ENCODE measurements at places on chromosomes 5 and 9.

GRCh38 chr5:176180339-176180738 lies 57.9 kb upstream of the SIMC1 start:
- no peak for DNase-seq

GRCh38 chr9:81530846-81531245 lies 158.5 kb downstream of the TLE1 start:
- DNase-seq, result no peak

DNA sequence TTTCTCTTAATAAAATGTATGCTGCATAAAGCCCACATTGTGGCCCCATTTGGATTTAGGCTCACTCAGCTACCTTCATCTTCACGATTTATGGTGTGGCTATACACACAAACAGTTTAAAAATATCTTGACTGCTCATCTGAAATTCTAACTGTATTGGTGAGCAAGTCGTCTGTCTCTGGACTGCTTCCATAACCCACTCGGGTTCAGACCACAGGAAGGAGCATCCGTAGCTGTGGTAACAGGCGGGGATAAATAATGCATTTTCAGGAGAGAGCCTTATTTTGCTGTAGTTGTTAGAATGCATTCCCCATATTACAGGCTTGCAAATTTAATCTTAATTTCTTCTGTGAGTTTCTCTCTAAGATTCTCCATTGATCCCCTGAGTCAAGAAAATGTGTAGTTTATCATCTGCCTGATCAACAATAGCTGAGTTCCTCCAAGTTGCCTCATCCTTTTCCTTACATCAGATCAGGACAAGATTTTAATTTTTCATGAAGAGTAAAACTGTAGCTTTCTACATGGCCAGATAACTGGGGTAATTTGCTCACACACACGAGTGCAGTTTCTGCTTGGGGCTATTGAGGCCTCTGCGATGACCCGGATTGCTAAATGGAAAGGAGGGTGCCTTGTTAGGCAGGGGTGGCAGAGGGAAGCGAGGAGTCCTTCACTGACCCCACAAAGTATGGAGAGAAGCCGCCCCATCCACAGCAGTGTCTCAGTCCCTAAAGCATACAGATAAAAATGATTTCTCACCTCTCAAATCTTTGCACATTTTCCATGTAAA lies 133.9 kb downstream of the FSTL4 start:
- no peak for DNase-seq

DNA sequence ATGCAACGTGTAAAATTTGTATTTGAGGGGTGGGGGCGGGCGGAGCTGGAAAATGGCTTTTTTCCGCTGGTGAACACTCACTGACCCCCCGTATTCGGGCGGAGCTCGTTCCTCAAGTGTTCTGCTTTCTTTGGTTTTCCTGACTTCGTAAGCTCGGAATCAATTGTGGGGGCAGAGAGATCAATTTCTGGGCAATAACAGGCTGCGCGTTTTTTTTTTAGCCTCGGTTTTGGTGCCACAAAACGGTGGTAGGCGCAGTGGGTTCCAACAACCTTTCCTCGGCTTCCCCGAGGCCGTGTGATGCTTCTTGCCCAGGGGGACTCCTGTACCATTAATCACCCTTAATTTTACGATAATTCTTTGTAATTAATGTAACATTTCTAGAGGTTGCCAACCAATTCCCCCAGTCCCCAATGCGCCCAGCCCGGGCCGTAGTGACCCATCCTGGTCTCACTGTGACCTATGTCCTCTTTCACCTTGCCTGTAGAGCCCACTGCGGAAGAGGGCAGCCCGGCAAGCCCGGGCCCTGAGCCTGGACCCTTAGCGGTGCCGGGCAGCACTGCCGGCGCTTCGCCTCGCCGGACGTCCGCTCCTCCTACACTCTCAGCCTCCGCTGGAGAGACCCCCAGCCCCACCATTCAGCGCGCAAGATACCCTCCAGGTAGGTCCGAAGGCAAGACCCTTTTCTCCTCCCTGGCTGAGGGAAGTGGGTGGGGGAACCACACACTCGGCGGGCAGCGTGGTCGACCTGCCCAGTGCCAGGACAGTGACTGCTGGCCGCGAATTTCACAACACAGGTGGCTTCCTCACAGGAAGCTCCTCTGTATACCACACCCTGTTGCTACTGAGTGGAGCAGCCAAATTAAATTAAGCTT lies 3.7 kb downstream of the NR4A3 start:
- DNase-seq, result no peak

- no peak for DNase-seq
Measured at GRCh38 chr5:11000515-11001353, 239.7 kb upstream of the DAP start.

GRCh38 chr9:20242510-20243189 lies 379.6 kb downstream of the MLLT3 start:
- DNase-seq, result no peak

DNA sequence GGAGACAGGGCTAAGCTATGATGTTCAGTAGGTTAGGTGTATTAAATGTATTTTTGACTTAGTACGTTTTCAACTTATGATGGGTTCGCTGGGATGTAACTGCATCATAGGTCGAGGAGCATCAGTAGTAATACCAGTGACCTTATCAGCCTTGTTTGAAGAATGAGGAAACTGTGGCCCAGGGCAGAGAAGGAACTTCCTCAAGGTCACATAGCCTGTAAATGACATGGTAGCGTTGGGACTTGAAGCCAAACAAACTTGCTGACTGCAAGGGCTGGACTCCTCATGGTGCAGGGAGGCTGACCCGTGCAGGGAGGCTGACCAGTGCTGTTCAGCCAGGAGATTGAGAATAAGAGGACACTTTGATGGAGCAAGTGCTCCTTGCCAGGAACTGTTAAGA lies 21.3 kb upstream of the PTPN3 start:
- no peak for DNase-seq

DNA sequence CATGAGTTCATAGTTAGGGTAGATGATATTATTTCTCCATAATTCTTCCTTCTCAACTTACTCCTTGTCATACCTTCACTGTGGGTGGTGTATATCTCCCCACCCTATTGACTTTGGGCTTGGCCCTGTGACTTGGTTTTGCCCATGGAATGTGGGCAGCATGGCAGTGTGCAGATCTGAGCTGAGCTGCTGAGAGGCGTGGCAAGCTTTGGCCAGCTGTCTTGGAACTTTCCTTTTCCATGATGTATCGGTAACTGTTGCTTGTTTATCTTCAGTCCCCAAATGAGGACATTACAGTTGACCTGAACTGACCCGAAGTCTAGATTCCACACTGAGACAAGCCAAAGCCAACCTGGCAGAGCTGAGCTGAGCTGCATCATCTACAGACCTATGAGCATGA lies 70.4 kb downstream of the RALGPS1 start:
- no peak for DNase-seq

- DNase-seq, result no peak
Measured at GRCh38 chr5:86008704-86009103, 609.0 kb upstream of the COX7C start.

- no peak for DNase-seq
Measured at GRCh38 chr5:120258123-120258522, 206.0 kb upstream of the PRR16 start.

GRCh38 chr5:93193431-93194347 lies 387.3 kb downstream of the NR2F1-AS1 start:
- no peak for DNase-seq

DNA sequence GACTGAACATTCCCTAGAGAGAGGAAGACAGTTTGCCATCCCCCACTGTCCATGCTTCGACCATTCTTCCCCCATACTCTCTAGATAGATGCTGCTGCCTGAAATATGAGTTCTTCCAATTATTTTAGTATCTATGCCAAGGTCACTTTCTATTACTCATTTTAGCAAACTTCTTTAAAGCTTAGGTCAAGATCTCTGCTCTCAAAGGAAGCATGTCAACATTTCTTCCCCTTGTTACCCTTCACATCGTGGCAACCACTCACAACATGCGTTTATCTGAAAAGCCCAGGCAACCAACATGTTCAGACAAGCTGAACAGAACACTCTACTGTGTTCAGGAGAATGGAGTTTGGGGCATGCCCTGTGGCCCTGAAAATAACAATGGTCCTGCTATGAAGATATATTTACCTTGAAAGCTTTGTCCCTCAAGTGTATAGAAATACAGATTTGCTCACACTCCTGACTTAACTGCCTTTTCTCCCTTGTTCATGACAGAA lies 138.4 kb upstream of the KIF2A start:
- peak; percentile 11 for DNase-seq
